ENCODE measurements at places on chromosomes 2 and 18.

- DNase-seq, result no peak
Measured at GRCh38 chr2:111119822-111120252, 877 bp upstream of the BCL2L11 start.

DNA sequence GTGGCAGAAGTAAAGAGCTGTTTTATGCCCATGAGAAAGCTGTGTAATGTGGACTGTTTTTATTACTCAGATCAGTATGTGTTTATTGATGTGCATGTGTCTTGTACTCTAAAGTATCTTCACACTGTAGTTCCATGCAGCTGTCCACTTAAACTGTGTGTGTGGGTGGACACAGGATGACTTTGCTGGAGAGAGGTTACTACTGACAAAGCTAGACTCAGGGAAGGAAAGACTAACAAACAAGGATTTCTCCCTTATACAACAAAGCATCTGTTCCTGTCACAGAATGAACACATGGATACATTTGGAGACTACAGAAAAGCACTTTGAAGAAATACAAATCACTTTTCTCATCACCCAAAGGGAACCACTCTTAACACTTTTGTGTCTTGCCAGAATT is 10.0 kb downstream of the FHOD3 start:
- no peak for DNase-seq

- no peak for DNase-seq
Measured at GRCh38 chr2:115491186-115491793, 1048.8 kb downstream of the DPP10 start.

- DNase-seq, result no peak
Measured at GRCh38 chr18:59345556-59345955, 13.5 kb downstream of the LMAN1 start.

DNA sequence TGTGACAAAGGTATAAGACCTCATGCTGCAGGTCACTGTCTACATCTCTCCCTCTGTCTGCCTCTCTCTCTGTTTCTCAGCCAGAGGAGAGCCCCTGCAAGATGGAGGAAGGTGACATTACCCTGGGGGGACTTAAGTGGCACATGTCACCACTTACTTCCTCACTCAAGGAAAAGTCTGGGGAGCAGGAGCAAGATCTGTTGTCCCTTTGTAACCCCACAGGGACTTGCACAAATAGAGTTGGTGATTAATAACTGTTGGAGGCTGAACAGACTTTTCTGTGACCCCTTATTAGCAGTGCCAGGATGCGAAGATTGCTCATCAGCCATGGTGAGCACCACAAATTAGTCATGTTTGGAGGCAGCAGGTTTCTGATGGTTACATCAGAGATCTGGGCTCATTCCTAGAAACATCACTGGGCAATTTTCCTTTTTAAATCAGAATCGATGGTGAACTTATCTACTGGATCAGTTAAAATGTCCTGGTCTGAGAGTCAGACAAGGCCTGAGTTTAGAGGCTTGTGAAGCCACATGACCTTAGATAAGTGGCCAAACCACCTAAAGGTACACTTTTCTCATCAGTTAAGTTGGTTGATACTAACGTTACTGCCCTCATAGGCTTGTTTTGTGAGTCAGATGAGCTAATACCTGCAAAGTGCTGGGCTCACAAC is 81.2 kb upstream of the LTBP1 start:
- DNase-seq, result no peak

DNA sequence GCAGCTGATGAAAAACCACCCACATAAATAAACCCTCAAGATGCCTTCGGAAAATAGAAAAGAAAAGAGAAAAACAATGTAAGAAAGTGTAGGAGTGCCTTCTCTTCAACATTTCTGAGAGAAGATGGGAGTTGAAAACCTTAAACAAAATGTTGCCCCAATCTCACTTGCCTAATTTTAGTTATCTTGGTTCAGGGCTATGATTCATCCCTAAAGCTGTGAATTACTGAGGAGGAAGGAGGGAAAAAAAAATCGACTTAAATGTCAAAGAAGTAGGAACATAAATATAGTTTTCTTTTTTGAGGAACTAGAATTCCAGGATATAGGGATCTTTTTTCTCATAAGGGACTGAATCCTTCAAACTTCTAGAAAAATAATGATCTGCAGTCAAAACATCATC is 360.3 kb downstream of the TGIF1 start:
- DNase-seq, result no peak

DNA sequence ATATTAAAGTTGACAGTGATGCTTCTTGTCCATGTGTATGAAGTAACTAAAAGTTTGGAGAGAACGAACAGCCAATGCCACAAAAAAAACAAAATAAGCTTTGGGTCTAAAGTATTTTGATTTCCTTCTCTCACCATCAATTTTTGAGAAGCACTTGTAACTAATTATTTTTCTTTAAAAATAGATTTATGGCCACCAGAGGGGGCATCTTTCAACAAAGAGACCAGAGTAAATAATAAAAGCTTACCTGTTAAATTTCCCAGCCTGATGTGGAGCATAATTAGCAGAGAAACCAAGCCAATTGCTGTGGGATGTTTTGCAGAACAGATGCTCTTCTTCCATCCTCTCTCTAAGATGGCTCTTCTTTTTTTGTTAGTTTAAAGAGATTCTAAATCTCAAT is 29.0 kb downstream of the LINC00305 start:
- no peak for DNase-seq

DNA sequence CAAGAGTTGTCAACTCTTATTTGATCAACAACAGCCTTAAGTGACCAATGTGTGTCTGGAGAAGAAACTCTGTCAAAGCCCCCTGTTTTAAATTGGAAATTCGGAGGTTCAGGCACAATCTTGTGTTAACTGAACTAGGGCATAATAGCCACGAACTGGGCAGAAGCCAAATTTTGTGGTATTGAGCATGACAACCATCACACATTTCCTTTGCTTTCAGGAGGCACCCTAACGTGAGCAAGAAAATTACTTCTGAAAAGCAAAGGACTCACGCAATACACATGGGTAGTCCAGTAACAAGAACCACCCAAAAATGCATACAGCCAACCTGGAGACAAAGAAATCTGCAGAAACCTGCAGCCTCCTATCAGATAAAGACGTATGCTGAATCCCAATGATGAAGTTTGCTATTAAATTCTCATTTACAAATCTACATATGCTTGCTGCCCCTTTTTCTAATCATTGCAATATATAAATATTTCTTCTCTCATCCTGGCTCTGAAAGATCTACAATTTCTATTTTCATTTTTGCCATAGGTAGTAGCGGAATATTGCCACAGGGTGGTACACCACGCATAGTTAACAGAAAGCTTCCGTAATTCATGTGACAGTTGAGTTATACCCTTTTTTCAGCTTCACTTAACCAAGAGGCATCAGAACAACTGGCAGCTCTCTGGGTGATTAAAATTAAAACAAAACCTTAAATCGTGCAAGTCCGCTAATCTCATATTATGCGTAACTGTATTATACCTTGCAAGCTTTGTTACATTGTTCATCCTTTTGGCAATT is 495.8 kb downstream of the NRXN1 start:
- no peak for DNase-seq

- no peak for DNase-seq
Measured at GRCh38 chr18:65477455-65477854, 273.4 kb upstream of the CDH7 start.

- DNase-seq, result no peak
Measured at GRCh38 chr18:27995770-27996502, 181.0 kb downstream of the CDH2 start.

DNA sequence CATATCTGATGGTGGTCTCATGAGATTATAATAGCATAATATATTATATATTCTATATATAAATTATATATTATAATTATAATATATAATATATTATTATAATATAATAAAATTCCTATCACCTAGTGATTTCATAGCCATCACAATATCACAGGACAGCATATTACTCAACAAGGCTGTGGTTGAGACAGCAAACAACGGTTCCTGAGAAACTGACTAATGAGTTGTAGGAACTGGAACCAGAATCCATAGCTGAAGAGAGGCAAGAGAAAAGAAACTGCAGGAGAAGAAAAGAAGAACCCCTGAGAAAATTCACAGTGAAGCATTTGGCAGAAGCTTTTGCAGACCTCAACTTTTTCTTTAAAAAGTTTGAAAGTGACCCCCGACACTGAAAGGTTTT is 84.0 kb downstream of the BCL2L11 start:
- DNase-seq, result no peak

- DNase-seq, result no peak
Measured at GRCh38 chr2:63767307-63767706, 74.4 kb upstream of the UGP2 start.

GRCh38 chr2:47420214-47420613 is 17.3 kb downstream of the MSH2 start:
- no peak for DNase-seq
